Activated T-helper 2 cell treated with anti-CD3 and anti-CD28 coated beads, Interferon-gamma antibody, Interleukin-2, Interleukin-4, amounts not matched to agents 10 μg/mL and 5 μg/mL and 100 μg/mL, durations not matched to agents 14 hours and 24 hours and 36 hours (primary cell): ENCODE measurements at places on chromosomes 5 and 9. TPM values are rescaled to one million over a fixed set of nuclear protein-coding genes. Genes with fewer than 3 reads are reported as not detected.
A peak's percentile ranks its signal among the peaks of the same experiment; 100 is the strongest.

GRCh38 chr5:92418341-92418740 lies 1035.2 kb upstream of the ARRDC3 start:
- DNase-seq: no peak
- no peaks in the 10 kb centered on the region for H3K36me3 ChIP-seq
- H3K4me1 ChIP-seq: no peaks in the 10 kb centered on the region
- no peaks in the 10 kb centered on the region for H3K27me3 ChIP-seq
- no peak overlapping the region for H3K4me3 ChIP-seq

DNA sequence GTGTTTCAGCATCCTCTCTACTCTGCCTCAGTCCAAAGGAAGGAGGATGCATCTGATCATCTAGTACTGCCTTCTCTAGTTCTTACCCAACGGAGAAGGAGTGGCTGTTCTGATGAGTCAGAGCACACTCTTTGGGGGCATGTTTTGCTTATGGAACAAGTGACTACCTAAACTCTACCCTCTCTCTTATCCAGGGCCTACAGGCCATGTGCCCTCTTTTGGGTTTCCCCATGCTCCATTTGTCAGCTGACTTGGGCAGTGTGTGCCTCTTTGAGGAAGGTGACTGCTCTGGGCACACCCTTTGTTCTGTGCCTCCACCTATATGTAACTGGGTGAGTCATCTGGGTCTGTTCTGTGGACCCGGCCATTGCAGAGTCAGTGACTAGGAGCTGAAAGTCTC lies 89.6 kb upstream of the BNC2 start:
- H3K4me1 ChIP-seq: no peaks in the 10 kb centered on the region
- H3K4me3 ChIP-seq: no peak overlapping the region
- no peak overlapping the region for H3K27ac ChIP-seq
- DNase-seq: no peak

The QRFP gene
- total RNA-seq: not detected in 2 replicates

GRCh38 chr9:121537283-121537682 lies 37.6 kb upstream of the GGTA1 start:
- no peaks in the 10 kb centered on the region for H3K4me1 ChIP-seq
- H3K27ac ChIP-seq: no peak overlapping the region
- no peaks in the 10 kb centered on the region for H3K27me3 ChIP-seq
- no peak overlapping the region for H3K4me3 ChIP-seq
- no peak for DNase-seq

The CRB2 gene
- not detected in 2 replicates for total RNA-seq

DNA sequence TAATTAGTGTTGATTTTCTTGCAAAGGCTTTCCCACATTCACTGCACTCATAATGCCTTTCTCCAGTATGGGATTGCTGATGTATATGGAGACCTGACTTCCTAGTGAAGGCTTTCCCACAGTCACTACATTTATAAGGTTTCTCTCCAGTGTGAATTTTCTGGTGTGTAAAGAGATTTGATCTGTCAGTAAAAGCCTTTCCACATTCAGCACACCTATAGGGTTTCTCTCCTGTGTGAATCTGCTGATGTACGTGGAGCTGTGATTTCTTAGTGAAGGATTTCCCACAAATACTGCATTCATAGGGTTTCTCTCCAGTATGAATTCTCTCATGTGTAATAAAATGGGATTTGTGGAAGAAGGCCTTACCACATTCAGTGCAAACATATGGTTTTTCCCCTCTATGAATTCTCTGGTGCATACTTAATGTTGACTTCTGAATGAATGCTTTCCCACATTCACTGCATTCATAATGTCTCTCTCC lies 31.1 kb downstream of the ZNF484 start:
- no peak overlapping the region for H3K27ac ChIP-seq
- no peak for DNase-seq
- H3K4me1 ChIP-seq: no peaks in the 10 kb centered on the region
- no peaks in the 10 kb centered on the region for H3K27me3 ChIP-seq
- H3K36me3 ChIP-seq: peaks cover 83% of the 10 kb centered on the region

DNA sequence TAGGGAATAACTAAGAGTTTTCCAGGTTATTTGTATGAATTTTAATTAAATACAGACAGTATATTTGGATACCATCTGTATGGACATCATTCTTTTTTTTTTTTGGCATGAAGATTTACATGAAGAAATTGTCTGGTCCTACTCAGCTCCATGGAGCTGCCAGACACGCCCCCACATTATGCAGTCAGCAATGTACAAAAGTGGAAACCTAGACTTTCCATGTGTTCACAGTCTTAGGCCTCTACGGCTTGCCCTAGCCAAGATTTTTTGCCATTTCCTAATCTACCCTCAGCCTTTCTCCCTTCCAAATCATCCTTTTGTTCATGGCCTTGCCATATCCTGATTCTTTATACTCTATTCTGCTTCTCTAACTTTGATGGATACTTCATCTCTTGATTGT lies 207.1 kb downstream of the SGCD start:
- H3K27me3 ChIP-seq: no peaks in the 10 kb centered on the region
- H3K36me3 ChIP-seq: no peaks in the 10 kb centered on the region
- no peak overlapping the region for H3K27ac ChIP-seq

DNA sequence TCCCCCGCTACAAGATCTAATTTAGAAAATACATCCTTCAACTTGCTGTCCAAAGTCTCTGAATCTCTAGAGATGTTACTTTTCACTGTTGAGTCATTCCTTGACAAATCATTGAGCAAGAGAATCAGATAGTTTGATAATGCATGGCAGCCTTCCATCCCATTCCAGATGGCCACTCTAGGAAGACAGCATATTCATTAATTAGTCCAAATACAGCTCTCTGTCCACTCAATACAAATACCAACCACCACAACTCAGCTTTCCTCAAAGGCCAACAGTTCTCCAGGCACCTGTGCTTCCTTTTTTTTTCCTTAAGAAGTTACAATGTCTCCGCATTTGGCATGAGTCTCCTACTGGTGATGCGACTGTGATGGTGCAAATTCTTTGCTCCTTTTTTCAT lies 72.3 kb downstream of the DROSHA start:
- no peaks in the 10 kb centered on the region for H3K27me3 ChIP-seq
- H3K27ac ChIP-seq: no peak overlapping the region
- DNase-seq: no peak
- no peaks in the 10 kb centered on the region for H3K4me1 ChIP-seq
- H3K36me3 ChIP-seq: peaks cover 92% of the 10 kb centered on the region

DNA sequence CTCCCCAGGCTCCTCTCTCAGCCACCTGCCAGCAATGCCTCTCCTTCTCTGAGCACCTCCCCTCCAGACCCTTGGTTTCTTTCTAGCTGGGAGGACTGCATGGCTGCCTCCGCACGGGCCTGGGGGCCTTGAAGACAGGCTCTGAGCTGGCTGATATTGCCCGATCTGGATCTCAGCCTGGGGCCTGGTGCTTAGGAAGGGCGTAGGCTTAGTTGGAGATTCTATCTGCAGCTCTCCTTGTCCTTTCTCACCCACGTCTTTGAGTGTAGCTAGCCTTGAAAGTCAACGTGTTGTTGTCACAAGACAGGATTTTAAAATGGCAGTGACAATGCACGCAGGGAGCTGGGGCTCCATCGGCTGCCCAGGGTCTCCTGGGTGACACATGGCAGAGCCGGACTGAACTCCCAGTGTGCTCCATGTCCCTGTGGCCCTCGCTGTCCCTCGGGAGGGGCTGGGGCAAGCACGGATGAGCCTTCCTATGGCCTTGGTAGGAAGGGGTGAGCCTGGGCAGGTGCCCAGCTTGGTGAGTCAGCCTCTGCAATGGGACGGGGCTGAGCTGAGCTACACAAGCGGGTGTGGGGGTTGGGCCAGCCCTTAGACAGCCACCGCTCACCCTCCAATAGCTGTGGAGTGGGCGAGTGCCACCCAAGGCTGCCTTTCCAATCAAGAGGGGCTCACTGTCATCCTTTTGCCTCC lies 9.4 kb downstream of the ADAMTSL2 start:
- no peaks in the 10 kb centered on the region for H3K36me3 ChIP-seq
- no peaks in the 10 kb centered on the region for H3K27me3 ChIP-seq
- no peak overlapping the region for H3K27ac ChIP-seq
- H3K4me3 ChIP-seq: no peak overlapping the region
- no peak for DNase-seq
- H3K4me1 ChIP-seq: no peaks in the 10 kb centered on the region

DNA sequence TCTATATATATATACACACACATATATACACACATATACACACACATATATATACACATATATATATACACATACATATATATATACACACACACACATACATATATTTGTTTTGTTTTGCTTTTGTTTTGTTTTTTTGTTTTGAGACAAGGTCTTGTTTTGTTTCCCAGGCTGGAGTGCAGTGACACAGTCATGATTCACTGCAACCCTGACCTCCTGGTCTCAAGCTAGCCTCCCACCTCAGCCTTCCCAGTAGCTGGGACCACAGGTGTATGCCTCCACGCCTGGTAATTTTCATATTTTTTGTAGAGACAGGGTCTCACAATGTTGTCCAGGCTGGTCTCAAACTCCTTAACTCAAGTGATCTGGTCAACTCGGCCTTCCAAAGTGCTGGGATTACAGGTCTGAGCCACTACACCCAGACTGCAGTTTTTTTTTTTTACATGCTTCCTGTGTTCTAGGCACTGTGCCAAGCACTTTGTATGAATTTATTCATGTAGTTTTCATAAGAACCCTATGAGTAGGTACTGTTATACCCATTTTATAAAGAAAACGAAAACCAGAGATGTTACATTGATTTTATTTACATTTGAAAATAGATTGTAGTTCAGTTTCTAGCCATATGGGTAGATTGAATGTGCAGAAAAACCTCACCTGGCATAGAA lies 120.7 kb downstream of the PBX3 start:
- no peak overlapping the region for H3K27ac ChIP-seq
- H3K4me3 ChIP-seq: no peak overlapping the region
- peaks cover 2% of the 10 kb centered on the region for H3K27me3 ChIP-seq
- DNase-seq: no peak
- no peaks in the 10 kb centered on the region for H3K36me3 ChIP-seq
- H3K4me1 ChIP-seq: peaks cover 3% of the 10 kb centered on the region

GRCh38 chr9:94946256-94946655 lies 219.8 kb downstream of the AOPEP start:
- no peak for DNase-seq
- H3K27ac ChIP-seq: no peak overlapping the region
- H3K4me1 ChIP-seq: peaks cover 14% of the 10 kb centered on the region

DNA sequence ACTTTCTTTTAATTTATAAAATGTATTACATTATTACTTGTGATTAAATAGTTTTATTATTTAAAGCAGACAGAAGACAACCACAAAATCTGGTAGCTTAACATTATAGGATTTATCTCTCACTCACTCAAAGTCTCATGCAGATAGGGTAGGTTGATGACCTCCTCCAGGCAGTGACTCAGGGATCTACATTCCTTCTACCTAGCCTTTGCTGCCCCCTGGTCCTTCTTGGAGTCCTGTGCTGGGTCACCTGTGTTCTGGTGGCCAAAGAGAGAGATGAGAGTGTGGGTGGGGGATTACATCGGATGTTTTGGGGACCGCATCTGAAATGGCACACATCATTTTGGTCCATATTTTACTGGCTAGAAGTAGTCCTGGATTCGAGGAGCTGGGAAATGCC lies 95.7 kb upstream of the CTSL start:
- H3K4me1 ChIP-seq: no peaks in the 10 kb centered on the region
- H3K4me3 ChIP-seq: no peak overlapping the region
- no peak for DNase-seq
- no peak overlapping the region for H3K27ac ChIP-seq

GRCh38 chr5:134174841-134175839 lies 1.6 kb downstream of the SKP1 start:
- H3K4me3 ChIP-seq: peak overlapping the region; percentile 97
- peaks cover 39% of the 10 kb centered on the region for H3K36me3 ChIP-seq
- peaks cover 28% of the 10 kb centered on the region for H3K4me1 ChIP-seq
- H3K27ac ChIP-seq: peak overlapping the region; percentile 98
